DMS53 (cell line): ENCODE measurements at places on chromosomes 4 and X.

- DNase-seq, result no peak
Observed at GRCh38 chr4:185840953-185841352, 29.0 kb upstream of the SORBS2 start.

DNA sequence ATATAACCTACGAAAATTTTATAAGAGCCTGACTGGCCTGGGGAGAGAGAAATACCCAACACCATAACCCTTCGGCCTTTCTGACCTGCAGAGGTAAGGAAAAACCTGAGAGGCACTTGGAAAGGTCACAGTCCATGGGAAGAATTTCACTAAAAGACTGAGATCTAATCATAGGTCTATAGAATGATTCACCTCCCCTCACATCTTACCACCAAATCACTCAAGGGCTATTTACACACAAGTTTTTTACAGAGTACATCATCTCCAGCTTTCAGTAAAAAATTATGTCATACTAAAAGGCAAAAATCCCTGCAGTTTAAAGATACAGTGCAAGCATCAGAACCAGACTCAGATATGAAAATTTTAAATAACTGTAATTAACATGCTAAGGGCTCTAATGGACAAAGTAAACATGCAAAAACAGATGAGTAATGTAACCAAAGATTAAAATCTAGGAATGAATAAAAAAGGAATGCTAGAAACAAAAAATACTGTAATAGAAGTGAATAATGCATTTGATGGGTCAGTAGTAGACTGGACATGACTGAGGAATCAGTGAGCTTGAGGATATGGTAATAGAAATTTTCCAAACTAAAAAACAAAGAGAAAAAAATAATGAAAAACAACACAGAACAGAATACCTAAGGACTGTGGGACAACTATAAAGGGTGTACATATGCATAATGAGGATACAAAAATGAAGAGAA lies 32.1 kb upstream of the SLC16A2 start:
- DNase-seq, result no peak

- no peak for DNase-seq
Observed at GRCh38 chr4:93633721-93634120, 194.8 kb upstream of the ATOH1 start.

DNA sequence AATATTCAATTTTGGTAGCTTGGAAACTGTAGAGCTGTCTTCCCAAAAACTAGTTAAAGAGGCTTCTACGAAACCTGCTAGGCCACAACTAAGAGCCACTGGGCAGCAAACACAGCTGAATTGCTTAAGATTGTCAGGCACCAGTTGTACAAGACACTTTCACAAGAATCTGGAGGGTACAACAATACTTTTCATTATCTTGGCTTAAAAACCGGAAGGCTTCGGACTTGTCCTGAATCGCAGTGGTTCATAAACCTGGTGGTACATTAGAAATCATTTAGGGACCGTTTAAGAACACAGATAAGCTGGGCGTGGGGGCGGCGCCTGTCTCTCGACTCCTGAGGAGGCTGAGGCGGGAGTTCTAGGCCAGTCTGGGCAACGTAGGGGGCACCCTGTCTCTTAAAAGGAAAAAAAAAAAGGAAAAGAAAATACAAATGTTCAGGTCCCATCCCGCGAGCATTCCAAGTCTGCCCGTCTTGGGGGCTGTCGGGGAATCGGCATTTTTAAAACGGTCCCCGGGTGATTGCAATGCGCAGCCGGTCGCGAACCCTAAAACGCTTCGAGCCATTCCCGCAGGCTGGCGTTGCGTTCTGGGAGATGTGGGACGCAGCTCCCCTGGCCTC lies 763 bp downstream of the PYURF start:
- DNase-seq, result peak; percentile 42

DNA sequence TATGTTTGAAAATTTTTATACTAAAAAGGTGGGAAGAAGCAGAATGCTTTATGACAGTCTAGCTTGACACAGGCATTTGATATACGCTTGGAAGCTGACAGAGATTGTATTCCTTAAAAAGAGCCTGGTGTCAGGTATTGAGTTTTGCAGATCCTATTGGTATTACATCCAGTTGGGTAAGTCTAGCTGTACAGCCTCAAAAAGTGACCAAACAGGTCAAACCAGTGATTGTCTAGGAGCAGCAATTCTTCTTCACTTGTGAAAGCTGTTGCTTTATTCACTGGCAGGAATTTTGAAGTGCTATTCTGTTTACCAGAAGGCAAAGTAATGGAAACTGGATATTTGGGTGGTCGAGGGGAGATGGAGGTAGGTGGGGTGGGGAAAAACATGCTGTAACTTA lies 77.5 kb downstream of the UCHL1 start:
- peak; percentile 96 for DNase-seq

GRCh38 chrX:139640259-139640658 lies 67.7 kb downstream of the MCF2 start:
- no peak for DNase-seq

GRCh38 chr4:30586850-30587249 lies 133.3 kb upstream of the PCDH7 start:
- DNase-seq, result no peak

GRCh38 chr4:169179609-169180521 lies 90.9 kb downstream of the SH3RF1 start:
- DNase-seq, result no peak

DNA sequence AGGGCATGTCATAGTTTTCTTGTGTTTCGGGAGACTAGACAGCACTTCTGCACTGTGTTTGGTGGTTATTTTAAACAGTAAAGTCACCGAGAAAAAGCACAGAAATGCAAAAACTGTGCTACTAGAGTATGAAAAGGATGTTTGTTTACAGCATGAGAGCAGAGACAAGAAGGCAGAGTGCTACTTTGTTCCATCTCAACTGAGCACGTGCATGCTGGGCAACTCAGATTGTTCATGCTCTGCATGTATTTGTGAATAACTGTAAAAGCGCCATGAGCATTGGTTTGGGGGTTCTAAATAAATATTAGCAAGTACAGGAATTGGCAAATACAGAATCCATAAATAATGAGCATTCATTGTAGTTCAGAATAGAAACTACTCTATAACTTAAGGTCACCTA lies 7.4 kb downstream of the EVC start:
- DNase-seq, result no peak

- no peak for DNase-seq
Observed at GRCh38 chrX:66015900-66016689, 23.8 kb downstream of the VSIG4 start.

- DNase-seq, result no peak
Observed at GRCh38 chr4:15912236-15912635, 26.3 kb downstream of the FGFBP1 start.

DNA sequence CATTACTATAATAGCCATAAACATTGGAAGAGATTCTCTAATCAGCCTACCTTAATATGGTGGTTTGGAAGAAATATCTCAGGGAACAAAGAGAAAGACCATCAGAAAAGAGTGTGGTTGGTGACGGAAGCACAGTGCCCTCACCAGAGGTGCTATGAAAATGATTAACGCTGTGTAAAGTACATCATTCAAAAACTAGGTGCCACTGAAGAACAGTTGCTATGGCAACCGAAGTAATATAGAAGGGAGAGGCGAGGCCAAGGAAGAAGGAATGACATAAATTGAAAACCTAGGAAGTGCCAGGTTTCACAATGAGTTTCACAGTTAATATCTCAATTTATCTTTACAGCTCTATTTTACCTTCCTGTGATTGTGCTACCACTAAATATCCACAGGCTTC lies 57.0 kb upstream of the ARSJ start:
- DNase-seq, result peak; percentile 94

GRCh38 chrX:135410861-135411627 lies 10.7 kb upstream of the SMIM10L2A start:
- peak; percentile 35 for DNase-seq

DNA sequence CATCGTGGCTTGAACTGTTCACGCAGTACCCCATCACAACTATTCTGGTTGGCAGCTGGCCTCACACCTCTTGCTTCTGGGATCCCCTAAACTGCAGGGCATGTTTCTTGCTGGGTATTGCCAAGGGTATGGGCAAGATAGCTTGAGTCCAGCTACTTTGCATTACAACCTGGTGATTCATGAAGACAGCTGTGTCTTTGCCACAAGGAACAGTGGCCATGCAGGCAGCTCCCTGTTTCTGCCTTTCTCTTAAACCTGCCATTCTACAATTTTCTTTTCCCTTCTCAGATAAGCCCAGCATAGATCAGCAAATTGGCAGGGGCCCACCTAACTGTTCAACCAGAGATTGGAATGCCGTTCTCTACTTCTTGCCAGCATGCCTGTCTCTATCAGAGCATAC lies 42.8 kb downstream of the TENM3 start:
- no peak for DNase-seq

GRCh38 chr4:92433272-92433758 lies 129.5 kb downstream of the GRID2 start:
- DNase-seq, result no peak

DNA sequence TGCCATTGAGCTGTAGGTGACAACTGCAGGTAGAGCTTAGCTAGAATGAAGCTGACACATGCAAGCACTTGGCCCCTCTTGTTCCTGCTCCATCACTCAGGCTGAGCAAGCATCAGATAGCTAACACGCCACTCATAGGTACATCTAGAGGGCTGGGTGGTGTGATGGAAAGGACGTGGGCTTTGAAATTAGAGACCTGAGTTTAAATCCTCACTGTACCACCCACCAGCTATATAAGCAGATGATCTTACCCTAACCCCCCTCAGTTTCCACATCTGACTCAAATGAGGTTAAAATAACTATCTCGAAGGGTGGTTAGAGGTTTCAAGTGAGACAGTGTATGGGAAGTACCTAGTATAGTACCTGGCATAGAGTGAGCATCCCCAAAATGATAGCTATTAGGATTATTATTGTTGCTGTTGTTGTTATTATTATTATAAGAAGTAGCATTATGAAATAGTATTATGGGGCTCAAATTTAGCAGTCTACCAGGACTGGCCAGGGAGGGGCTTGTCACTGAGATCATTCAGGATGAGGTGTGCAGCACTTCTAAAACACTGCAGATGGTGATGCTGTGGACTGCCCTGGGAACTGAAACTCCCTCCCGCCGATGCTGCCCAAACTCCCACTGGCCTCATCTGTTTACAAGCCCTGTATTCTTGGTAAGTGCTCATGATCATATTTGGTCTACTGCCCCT lies 59.0 kb downstream of the REELD1 start:
- DNase-seq, result no peak

DNA sequence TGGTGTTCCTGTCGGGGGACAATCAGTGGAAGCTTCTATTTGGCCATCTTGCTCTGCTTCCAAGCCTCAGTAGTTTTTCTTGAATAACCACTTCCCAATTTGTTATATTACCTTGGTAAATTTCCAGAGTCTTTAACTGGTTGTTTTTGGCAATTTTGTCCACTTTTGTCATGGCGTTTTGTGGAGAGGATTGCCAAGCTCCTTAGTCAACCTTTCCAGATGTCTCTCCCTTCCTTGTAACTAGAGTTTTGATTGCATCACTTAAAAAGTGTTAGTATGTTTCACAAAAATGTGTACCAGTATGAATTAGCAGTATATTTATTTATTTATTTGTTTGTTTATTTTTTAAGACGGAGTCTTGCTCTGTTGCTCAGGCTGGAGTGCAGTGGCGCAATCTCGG lies 15.8 kb upstream of the UXT start:
- DNase-seq, result no peak

GRCh38 chr4:183721207-183722081 lies 62.4 kb downstream of the TRAPPC11 start:
- DNase-seq, result no peak

- DNase-seq, result no peak
Observed at GRCh38 chrX:101252634-101253033, 33.0 kb downstream of the DRP2 start.

DNA sequence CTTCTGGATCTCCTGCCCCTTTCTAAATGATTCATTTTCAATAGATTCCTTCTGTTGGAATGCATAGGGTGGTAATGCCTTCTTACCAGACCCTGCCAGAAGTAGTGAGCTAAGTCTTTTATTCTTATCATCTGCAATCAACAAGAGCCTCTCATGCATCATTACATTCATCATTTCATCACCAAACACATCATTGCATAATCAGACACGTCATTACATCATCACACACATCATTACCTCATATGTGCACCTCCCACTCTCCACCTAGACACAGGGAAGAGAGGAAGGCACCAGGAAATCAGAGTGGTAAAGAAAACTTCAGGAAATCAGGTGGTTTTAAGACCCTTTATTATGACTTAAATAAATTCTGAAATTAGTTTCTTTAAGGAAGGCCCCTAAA lies 45.0 kb downstream of the VCX2 start:
- DNase-seq, result no peak

- DNase-seq, result no peak
Observed at GRCh38 chr4:143344041-143344440, 7.4 kb downstream of the GAB1 start.

DNA sequence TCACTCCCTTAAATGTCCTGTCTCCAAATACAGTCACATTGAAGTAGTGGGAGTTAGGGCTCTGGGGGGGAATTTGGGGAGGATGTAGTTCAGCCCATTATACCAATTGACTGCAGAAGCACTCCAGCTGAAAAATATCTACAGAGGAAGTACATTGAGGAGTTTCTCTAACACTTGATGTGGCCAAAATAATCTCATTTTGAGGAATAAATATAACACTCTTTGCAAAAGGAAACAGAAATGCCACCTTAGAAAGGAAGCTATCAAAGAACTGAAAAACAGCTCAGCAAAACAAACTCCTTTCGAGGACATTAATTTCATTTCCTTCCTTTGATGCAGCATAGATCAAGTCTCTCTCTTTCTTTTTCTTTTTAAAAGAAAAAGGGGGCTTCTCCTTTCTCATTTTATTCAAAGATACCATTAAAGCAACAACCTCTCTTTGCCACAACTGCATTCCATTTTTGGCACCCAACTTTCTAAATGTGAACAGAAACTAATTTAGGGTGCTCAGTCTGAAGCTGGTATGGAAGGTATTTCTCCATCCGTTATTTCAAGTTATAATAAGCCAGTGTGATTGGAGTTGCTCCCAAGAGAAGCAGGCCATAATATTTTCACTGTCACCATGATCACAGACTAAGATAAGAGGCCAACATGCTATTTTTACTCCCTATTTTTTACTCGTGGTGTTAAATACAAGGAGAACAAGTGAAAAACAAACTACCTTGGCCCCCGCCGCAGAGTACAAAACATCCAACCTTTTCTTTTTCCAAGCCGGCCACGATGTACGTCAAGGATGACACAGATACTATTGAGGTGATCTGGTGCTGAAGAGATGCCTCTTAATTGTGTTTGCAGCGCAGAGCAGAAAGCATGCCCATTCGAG lies 230.4 kb upstream of the GATB start:
- DNase-seq, result no peak

- no peak for DNase-seq
Observed at GRCh38 chr4:33998291-33998690, 2246.0 kb downstream of the ARAP2 start.
